Lower lobe of right lung (tissue), 2 donors: ENCODE measurements at places on chromosomes 1 and 21.

DNA sequence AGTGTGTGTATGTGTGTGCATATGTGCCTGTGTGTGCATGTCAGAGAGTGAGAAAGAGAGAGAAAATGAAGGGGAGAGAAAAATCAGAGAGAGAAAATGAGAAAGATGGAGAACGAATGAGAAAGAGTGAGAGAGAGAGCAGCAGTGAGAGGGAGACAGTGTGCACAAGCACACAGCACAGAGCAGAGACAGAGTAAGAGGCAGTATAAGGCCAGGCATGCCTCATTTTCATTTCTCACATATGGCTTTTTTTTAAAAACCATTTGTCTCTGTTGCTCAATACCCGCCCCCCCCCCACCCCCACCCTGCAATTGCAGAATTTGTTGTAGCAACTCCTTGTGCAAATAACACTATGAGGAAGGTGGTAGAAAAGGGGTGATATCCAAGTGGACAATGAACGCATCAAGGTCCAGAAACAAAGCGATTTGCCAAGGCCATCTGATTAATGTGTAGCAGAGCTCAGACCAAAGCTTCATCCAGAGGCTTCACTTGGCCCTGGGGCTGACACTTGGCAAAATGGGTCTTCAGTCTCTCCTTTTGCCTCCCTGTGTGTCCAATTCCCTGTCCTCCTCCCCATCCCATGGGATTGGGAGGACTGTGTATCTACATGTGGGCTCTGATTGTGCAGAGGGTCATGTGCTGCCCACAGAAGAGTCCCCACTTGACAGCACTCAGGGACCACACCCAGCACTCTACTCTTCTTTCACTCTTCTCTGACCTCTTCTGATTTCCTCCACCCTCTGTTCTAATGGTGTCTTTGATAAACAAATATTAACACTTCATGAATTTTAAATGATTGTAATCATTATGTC lies 38.9 kb upstream of the HSD3B1 start:
- no peak for DNase-seq

GRCh38 chr21:14878971-14879370 lies 185.8 kb downstream of the NRIP1 start:
- no peak for DNase-seq

DNA sequence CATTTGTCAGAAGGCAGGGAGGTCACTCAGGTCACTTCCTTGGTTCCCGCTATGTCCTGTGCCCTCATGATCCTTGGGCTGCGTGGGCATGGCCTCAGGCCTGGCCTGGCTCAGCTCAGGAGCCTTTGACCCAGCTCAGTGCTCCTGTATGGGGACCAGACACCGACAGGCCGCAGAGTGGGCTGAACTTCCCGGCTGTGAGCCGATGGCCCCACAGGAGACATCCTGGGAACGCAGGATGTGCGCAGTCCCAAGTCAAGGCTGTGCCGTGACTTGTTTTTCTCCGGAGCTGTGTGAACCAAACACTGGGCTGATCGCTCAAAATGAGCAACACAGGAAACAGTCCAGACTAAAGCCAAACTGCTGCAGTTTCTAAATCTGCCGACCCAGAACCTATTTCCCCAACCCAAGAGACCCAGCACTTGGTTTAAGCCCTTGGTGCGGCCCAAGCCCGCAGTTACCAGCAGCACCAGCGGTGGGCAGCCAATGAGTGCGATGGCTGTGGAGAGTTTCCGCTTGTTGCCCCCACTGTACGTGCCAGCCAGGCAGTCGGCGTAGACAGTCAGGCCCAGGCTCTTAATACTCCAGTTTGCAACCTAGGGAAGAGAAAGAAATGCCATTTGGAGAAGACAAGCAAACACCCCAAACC lies 92.3 kb upstream of the GCLM start:
- no peak for DNase-seq

- no peak for DNase-seq
Observed at GRCh38 chr21:44681861-44682579, at the start of gene KRTAP12-1. KRTAP12-1 (minus strand) TSS chr21:44682163; CDS start chr21:44682123, 40 bp downstream.

DNA sequence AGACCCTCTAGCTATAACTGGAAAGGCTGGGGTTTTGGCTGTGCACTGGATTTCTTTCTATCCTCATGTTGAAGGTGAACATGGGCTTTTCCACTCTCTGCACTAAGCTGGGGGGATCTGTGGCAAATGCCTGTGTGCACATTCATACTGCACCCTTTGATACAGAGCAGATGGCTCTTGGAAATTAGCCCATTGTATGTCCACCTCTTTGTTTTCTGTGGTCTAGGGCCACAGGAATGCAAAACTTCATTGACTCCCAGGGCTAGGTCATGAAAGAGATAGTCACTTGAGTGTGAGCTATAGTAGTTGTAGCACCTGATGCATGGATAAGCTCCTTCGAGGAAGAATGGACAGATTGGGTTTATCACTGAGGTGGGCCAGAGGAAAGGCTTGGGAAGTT lies 5.7 kb upstream of the OR14A16 start:
- no peak for DNase-seq

DNA sequence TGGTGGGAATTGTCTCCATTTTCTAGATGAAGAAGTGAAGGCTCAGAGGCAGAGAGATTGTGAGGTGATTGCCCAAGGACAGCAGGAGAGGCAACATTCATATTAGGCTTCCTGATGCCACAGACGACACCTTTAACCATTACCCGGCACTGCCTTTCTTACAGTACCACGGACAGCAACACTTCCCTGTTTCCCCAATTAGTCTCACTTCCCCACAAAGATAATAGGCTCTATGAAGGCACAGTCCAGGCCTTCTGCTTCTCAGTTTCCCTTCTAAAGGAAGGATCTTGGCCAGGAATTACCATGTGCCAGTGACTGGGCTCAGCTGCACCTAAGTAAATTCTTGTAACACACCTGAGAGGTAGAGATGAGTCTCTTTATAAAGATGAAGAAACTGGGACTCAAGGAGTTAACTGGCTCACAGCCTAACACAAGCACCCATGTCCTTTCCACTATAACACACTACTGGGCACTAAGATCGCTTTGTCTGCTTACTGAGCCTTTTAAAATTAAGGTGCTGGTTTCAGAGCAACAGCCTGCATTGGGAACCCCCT lies 9.6 kb downstream of the IGSF9 start:
- no peak for DNase-seq

DNA sequence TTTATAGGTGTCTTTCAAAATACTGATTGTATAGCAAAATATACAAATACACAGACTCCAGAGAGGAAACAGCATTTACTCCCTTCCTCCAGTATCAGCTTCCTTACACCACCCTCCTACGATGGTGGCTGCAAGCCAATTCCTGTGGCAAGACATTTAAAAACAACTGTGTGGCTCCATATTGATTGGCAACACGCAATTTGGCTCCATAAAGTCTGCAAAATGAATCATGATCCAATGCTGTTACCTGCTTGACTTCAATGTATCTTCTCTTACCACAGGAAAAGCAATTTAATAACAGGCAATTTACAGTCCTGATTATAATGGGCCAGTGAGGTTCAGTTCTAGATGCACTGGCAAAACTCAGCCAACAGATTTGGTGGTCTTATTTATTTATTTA lies 19.7 kb upstream of the ATP6V1G3 start:
- DNase-seq, result peak; percentile 50

GRCh38 chr1:67735206-67735605 lies 50.2 kb downstream of the GADD45A start:
- DNase-seq, result no peak

GRCh38 chr1:30478799-30479563 lies 244.4 kb downstream of the MATN1 start:
- DNase-seq, result no peak

GRCh38 chr1:225820522-225821120 lies 10.7 kb downstream of the EPHX1 start:
- no peak for DNase-seq

GRCh38 chr1:157849229-157849875 lies 7.7 kb upstream of the CD5L start:
- no peak for DNase-seq

- DNase-seq, result no peak
Observed at GRCh38 chr1:84956655-84957054, 40.3 kb downstream of the MCOLN2 start.

GRCh38 chr1:77134359-77134758 lies 84.9 kb downstream of the PIGK start:
- DNase-seq, result no peak

GRCh38 chr1:156885314-156885713 lies 8.2 kb upstream of the PEAR1 start:
- DNase-seq, result no peak

DNA sequence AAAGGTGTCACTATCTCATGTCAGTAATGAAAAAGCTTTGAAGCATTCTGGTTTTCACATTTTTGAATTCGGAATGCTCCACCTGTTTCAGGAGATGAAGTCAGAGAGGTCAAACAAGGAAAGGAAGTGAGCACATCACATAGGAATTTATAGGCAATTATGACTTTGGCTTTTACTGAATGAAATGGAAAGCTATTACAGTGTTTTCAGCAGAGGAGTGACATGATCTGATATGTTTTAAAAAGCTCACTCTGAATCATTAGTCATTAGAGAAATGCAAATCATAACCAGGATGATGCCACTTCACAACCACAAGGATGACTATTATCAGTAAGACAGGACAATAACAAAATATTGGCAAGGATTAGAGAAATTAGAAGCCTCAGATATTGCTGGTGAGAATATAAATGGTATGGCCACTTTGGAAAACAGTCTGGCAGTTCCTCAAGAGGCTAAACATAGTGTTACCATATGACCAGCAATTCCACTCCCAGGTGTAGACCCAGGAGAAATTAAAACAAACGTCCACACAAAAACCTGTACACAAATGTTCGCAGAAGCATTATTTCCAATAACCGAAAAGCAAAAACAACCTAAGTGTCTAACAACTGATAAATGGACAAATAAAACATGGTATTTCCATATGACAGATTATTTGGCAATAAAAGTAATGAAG lies 7.5 kb downstream of the TAF1A start:
- no peak for DNase-seq

GRCh38 chr1:221527886-221528624 lies 213.8 kb downstream of the DUSP10 start:
- no peak for DNase-seq

DNA sequence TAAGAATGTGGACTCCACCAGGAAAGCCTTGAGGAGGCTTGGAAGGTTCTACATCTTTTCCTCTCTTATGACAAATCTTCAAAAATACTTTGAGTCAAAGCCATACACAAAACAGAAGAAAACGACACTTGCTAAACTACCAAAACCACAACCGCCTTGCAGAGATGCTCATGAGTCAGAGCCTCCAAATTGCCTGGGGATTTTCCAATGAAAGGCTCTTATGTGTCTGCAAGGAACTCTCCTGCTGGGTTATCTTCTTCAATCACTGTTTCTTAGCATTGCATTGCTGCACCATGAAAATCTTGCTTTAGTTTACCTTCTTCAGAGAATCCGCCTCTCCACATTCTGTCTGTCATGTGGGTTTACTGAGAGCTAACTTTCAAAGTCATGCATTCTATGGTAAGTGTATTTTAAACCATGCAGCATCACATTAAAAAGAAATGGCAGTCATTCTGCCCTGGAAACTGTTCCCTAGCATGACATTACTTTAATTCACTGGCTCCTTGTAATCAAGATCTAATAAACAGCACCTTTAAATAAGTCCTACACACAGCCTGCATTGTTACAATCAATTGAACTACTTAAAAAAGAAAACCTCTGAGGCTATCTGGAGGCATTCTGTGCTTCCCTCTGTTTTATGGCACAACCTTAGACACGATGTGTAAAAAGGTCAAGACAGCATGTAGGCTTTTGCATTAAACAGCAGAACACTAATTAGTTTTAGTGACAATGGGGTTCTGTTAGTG lies 210.0 kb upstream of the FOXD3 start:
- no peak for DNase-seq

DNA sequence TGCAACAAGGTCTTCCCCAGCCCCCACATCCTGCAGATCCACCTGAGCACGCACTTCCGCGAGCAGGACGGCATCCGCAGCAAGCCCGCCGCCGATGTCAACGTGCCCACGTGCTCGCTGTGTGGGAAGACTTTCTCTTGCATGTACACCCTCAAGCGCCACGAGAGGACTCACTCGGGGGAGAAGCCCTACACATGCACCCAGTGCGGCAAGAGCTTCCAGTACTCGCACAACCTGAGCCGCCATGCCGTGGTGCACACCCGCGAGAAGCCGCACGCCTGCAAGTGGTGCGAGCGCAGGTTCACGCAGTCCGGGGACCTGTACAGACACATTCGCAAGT lies 3.8 kb downstream of the ZBTB18 start:
- no peak for DNase-seq

GRCh38 chr21:43325968-43326715 lies 100.8 kb downstream of the SIK1 start:
- DNase-seq, result no peak

DNA sequence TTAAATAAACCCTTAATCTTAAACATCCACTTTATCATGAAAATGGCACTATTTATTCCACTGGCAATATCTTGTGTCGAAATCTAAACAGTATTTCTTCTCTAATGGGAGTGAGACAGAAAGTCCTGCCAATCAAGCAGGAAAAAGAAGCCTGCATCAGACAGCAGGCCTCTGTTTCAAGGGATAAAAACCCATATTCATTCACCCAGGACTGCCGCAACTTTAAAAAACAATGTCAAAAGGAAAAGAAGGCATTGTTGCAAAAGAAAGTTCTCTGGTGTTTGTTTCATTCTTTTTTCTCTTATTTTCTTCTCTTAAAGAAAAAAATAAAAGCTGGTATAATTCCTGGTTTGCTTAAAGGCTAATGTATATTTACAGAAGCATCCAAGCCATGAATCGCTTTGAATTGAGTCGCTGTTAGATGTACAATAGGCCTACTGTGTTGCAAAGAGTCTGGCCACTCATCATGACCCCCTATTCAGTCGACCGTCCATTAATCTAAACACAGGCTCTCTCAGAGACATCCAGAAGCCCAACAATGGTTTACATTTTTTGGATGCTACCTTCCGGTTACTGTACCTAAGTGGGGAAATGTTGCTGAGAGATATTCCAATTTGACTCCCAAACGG lies 48.7 kb upstream of the ZC3H11B start:
- no peak for DNase-seq

- DNase-seq, result no peak
Observed at GRCh38 chr1:158095737-158096335, 84.9 kb upstream of the CD1D start.

- DNase-seq, result no peak
Observed at GRCh38 chr1:39901464-39901713, 328 bp downstream of the MYCL start.

DNA sequence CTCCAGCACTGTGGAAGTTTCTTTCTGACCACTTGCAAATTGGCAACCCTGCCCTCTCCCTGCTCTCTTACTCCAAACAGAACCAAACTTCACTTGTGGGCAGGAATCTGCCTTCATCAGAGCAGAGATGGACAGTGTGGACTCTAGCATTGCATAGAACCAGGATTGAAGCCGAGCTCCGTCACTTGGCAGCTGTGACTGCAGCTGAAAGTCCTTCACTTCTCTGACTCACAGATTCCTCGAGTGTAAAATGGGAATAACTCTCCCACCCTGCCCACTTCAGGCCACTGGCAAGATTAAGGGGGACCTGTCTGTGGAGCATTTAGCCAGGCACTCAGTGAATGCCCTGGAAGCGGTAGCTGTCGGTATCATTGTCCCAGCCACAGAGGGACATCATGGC lies 75.7 kb upstream of the ZBTB40 start:
- peak; percentile 2 for DNase-seq

DNA sequence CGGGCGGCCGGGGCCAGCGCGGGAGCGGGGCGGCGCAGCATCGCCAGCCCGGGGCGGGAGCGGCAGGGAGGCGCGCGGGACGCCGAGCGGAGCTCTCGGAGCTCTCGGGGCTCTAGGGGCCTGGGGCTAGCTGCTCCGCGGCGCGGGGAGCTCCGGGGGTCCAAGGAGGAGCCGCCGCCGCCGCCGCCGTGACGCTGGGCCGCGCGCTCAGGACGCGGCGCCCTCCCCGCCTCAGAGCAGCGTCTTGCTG lies 147 bp downstream of the CLSTN1 start:
- DNase-seq, result no peak
